ENCODE measurements at places on chromosomes 3 and 15.

DNA sequence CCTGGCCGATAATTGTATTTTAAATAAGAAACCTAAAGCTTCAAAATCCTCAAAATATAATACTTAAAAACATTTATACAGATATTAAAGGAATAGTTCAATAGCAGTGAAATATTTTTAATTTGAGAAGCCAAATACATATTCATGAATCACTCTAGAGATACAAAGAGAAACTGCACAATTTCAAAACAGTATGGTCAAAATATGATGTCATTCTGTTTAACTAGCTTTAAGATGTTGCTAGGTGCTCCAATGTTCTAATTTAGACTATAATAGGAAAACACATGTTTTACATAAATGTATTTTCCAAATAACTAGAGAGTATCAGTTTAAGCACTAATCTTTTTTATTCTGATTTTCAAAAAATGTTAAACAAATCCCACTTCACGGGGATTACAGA is 10.3 kb upstream of the NRROS start:
- no peak for DNase-seq

DNA sequence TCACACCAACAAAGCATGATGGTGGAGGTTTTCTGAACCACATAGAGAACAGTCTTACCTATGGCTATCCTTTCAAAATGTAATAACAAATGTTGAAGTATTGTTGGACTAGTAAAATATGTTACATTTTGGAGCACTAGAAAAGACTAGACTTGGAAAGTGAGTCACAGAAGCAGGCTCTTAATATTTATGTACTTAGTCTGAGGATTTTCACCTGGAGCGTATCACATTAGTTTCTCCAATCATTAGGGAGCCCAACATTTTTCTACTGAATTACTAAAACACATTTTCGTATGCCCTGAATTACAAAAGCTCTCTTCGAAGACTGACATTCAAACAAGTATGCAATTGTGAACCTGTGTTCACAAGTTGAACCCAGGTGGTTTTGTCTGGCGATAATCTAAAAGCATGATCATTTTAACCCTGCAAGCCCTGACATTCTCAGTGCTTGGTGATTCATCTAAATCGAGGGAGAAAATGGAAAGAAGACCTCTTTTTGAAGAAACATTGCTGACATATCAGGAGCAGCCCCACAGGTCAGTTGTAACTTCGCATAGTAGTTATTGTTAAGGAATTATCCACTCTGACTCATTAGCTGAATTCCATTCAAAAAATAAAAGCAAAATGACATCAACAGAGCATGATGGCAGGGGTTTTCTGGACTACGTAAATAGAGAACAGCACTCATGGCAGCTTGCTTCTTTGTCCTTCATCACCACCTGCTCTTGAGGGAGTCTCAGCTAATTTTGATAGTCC is 679.8 kb upstream of the NECTIN3 start:
- DNase-seq: no peak

DNA sequence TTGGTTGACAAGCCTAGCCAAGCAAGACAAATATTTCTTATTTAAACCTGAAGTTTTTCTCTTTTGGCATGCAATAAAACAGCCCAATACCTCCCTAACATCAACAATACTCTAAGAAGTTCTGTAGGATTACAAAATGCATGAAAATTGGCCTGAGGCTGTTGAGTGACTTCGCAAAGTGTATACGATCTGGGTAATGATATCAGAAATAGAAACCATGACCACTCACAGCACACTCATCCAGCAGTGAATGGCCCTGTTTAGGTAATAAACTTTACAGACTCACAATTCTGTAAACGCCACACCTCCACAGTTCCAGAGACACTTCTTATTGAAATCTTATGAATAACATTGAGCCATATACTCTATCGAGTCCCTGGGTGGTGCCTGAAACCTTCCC is 83.0 kb upstream of the NAALADL2 start:
- DNase-seq: no peak

GRCh38 chr15:80160570-80161156 is 7.9 kb downstream of the FAH start:
- DNase-seq: peak; percentile 93

DNA sequence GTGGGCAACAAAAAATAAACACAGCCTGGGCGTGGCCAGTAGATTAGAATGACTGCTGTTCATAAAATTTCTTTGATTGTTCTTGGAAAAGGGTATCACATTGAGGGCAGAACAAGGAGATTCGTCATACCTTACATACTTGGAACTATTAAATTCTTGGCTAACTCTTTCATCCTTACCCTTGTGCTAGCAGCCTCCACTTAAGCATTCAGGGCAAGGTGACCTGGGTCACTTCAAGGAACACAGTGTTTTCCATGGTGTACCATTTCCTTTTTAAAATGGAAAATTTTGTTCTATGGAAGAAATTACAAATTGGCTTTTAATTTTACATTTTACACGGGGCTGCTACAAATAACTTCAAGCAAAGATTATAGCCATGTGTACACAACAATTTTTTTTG is 60.8 kb downstream of the MINDY4B start:
- no peak for DNase-seq

DNA sequence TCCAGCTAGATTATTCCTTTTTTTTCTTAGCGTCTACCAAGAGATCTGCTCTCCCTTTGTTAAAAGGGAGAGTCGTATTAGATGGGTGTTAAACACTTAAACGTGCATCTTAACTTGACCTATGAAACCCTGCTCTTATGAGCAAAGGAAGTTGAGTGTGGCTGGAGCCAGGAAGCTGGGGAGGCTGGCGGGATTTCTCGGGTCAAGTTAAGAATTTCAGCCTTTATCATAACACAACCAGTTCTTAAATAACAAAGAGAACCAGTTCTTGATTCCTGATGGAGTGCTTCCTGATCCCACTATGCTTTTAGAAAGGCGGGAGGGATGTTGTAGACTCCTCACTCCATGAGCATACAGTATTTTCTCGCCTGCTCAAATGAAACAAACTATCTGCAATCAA is 215.1 kb downstream of the ITPR1 start:
- no peak for DNase-seq

DNA sequence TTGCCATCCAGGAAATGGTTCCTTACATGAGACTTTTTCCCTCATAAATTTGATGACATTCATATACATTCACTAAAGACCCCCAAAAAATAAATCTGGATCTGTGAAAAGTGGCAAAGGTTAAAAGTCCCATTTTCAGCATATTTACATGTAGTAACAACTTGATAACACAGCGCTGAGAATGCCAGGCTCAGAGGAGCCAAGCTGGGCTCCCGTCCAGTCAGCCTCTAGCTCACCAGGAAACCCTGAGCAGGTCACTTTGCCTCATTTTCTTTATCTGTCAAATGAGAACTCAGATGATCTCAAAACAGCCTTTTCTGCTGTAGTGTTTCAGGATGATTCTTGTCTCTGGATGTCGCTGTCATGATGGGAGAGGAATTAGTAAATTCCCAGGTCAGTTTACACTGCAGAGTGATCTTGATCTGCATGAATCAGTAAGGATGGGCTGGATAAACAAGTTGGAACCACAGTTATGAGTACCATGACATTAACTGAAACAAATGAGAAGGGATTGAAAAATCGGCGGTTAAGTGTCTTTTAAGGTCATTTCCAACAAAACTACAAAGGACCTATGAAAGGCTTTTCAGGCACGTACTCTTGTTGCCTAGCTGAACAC is 82.8 kb downstream of the PPARG start:
- DNase-seq: no peak

DNA sequence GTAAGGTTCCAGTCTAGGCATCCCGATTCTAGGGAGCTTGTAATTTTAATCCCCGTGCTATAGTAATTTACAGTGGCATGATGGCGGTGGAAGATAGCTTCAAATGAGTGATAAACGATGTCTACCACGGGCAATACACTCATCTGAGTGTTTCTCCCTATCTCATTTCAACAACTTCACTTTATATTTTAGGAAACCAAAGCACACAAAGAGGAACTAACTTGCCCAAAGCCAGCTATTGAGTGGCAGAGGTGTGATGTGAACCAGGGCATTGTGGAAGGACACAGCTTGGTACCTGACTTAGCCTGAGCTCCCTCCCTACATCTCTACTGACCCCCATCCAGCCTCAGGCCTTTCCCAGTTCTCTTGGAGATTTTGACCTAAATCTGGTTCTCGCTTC is 16.9 kb upstream of the FILIP1L start:
- DNase-seq: no peak

DNA sequence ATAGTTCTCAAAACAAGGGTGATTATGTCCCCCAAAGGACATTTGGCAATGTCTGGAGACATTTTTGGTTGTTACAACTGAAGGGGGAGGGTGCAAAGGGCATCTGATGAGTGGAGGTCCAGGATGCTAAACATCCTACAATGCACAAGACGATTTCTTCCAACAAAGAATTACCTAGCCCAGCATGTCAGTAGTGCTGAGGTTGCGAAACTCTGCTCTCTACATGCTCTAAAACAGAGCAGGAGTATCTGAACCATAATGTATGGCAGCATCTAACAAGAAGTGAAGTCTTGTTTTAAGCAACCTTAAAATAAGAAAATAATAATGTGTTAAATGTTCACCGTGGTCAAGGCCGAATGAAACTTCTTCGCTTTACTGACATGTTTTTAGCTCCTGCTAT is 7.0 kb downstream of the GYG1 start:
- no peak for DNase-seq

GRCh38 chr3:107985496-107985895 is 105.3 kb downstream of the CD47 start:
- no peak for DNase-seq

DNA sequence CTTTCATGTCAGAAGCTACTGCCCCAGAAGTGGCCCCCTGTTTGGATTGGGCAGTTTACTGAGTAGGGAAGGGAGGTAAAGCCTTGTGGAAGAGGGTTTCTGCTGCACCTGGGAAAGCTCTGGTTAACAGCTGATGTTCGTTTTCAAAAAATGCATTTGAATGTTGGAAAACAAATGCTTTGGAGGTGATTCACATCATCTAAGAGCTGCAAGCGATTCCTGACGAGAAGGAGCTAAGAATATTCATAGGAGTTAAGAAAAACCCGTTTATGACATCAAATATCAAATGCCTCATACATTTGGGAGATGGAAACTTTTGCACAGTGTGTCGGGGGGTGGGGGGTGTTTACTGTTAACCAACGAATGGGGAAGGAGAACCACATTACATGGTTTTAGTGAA is 183.8 kb upstream of the NR2F2 start:
- DNase-seq: no peak

- no peak for DNase-seq
These were observed 72.9 kb downstream of the RPN1 start for GRCh38 chr3:128577711-128578110.

- DNase-seq: no peak
These were observed 61.9 kb upstream of the TLE3 start for GRCh38 chr15:70159713-70160009.

- DNase-seq: peak; percentile 87
These were observed 133.3 kb downstream of the MYLK start for GRCh38 chr3:123750659-123751420.

DNA sequence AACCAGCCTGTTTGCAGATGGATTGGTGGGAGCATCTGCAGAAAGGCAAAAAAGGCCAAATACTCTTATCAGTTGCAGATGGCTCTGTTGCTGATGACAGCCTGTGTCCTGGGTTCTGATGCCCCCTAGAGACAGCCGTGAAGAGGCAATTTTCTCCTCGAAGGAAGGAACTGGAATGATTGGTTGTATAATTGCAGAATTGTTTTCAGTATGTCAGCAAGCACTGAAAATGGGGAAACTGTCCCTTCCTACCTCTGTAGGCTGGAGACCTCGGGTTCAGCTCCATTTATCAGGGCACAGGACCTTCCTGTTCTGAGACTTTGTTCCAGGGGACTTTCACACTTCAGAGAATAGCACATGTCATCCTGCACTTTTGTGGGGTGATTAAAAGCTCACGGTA is 103.0 kb downstream of the PGPEP1L start:
- no peak for DNase-seq

DNA sequence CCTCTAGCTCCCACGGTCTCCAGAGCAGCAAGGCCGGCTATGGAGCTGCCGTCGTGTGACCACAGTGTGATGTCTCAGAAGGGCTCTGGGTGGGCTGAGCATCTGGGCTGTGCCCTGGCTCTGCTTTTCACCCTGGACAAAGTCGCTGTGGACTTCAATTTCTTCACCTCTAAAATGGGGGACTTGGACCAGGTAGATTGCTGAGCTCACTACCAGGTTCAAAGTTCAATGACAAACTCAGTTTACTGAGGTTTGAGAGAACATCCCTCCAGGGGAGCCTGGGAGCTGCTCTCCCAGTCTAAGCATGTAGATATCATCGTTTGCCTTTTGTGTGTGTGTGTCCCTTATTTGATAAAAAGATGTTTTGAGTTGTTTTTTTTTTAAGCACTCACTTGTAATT is 25.1 kb downstream of the RLBP1 start:
- DNase-seq: no peak

GRCh38 chr15:35713733-35714132 is 167.8 kb upstream of the DPH6 start:
- peak; percentile 41 for DNase-seq

DNA sequence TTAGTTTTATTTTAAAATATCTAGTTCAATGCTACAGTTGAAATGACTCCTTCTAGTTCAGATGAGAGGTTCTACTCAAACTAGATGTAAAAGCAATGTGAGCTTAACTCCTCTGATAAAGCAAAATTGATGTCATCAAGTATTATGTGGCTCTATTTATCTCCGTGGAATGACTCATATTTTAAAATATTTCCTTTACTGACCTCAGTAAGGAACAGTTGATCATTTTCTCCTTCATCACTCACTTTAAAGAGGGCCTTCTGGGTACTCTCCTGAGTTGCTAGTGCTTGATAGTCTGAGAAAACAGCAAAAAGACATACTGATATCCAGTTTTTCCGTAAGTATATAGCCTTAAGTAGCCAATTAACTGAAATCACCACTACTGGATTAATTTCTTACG is 1099.3 kb downstream of the ROBO2 start:
- no peak for DNase-seq

DNA sequence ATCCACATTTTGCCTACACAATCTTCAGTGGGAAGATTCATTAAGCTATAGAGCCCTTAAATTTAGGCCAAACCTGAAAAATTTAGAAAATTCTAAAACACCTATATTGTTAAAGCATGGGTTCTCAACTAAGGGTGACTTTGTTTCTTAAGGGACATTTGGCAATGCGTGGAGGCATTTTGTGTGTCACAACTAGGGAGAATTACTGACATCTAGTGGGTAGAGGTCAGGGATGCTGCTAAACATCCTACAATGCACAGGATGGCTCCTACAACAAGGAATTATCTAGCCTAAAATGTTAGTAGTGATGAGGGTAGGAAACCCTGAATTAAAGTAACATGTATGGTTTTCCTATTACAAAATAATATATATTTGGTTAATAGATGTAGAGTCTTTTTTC is 55.8 kb downstream of the TBC1D5 start:
- DNase-seq: no peak

DNA sequence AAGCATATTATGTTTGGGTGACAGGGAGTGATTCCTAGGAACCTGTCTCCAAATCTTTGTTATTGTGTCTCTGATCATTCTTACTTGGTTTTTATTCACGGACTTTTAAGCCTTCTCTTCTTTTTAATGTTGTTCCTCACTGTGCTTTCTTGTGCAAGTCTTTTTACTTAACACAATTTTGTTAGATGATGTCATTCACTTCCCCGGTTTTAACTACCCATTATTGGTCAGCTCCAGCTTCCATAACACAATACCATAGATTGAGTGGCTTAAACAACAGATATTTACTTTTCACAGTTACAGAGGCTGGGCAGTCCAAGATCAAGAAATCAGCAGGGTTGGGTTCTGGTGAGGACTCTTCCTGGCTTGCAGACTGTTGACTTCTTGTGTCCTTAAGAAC is 436.3 kb upstream of the CBLB start:
- no peak for DNase-seq

- DNase-seq: no peak
These were observed 30.8 kb downstream of the MUC20 start for GRCh38 chr3:195751560-195751959.

All from PC-9 (cell line).